ENCODE measurements at places on chromosomes 7 and 10.

GRCh38 chr7:129872054-129872453, 80.7 kb downstream of the UBE2H start:
- no peak for DNase-seq

DNA sequence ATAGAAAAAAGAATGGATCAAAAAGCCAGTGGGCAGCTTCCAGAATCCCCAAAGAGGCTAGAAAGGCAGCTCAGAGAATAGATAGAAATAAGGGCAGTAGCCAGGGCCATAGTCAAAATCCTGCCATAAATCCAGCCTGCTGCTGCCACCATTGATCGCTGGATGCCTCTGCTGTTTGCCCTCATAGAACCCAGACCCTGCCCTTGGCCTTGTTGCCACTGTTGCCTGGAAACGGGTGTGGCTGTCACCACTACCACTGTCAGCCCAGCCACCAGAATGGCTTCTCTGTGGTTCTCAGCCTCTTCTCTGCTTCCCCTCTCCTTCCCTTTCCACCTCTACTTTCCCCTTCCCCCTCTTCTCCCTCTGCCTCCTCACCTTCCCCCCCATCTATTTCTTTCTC, 57.8 kb downstream of the HHEX start:
- DNase-seq, result no peak

GRCh38 chr7:30270921-30271320, 13.5 kb upstream of the ZNRF2 start:
- no peak for DNase-seq

DNA sequence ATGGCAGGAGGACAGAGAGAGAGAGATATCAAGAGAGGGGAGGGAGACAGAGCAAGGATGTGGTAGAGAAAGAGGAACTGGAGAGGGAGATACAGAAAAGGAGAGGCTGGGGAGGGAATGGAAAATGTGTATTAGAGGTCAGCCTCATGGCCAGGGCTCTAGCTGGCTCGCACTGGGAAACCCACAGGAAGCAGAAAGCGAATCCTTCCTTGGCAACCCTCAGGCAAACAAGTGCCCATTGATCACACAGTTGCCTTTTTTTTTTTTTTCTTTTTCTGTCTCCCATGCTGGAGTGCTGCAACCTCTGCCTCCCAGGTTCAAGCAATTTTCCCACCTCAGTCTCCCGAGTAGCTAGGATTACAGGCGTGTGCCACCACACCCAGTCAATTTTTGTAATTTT, 391.2 kb downstream of the TYW1 start:
- no peak for DNase-seq

Data from stimulated activated CD4-positive, alpha-beta T cell treated with anti-CD3 and anti-CD28 coated beads, Interleukin-2, amount 100 ng/mL, for 4 hours (primary cell).